Sigmoid colon (tissue), 7 donors: ENCODE measurements at places on chromosomes 7 and 10. TPM values are rescaled to one million over a fixed set of nuclear protein-coding genes. Genes with fewer than 3 reads are reported as not detected.

Gene MCM10
- total RNA-seq, result 0.83 TPM

- H3K4me3 ChIP-seq, result no peak overlapping the region
- H3K36me3 ChIP-seq, result no peaks in the 10 kb centered on the region
- no peak for DNase-seq
- no peaks in the 10 kb centered on the region for H3K4me1 ChIP-seq
- no peak overlapping the region for H3K27ac ChIP-seq
- H3K27me3 ChIP-seq, result no peaks in the 10 kb centered on the region
These were observed 179.0 kb downstream of the NOC3L start for GRCh38 chr10:94183666-94184264.

DNA sequence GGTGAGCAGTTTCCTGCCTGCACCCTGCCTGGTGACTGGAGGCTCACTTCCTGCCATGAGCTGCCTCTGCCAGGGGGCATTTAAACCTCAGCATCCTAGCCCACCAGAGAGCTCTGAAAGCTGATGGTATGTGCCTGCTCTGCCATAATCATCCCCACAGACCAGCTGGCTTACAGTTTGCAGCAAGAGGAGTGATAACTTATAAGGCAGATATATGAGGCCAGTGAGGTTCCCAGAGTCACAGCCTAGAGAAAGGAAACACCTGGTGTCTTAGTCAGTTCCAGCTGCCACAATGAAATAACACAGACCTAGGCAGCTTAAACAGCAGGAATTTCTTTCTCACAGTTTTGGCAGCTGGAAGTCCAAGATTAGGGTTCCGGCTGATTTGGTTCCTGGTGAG is 232.0 kb downstream of the PAXIP1 start:
- H3K4me1 ChIP-seq, result no peaks in the 10 kb centered on the region
- no peaks in the 10 kb centered on the region for H3K27me3 ChIP-seq
- no peak overlapping the region for H3K4me3 ChIP-seq
- H3K27ac ChIP-seq, result no peak overlapping the region

GRCh38 chr7:54397836-54398612 is 144.2 kb upstream of the VSTM2A start:
- H3K36me3 ChIP-seq, result no peaks in the 10 kb centered on the region
- H3K4me3 ChIP-seq, result no peak overlapping the region
- no peak for DNase-seq
- H3K27ac ChIP-seq, result no peak overlapping the region

DNA sequence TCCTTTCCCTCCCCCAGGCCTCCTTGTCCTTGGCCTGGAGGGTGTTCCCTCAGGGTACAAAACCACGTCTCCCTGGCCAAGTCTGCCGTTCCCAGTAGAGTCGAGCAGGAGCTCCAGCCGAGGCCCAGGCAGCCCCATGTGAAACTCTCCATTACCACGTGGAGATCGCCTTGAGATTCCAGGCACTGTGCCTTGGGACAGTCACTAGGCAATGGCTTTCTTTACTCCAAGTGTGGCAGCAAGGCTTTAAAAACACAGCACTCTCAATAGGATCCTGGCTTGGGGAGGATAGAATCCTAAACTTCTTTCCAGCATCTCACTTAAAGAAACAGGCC is 57.5 kb downstream of the PLXNA4 start:
- no peak overlapping the region for H3K27ac ChIP-seq
- no peaks in the 10 kb centered on the region for H3K4me1 ChIP-seq
- DNase-seq, result no peak
- no peaks in the 10 kb centered on the region for H3K27me3 ChIP-seq
- H3K36me3 ChIP-seq, result no peaks in the 10 kb centered on the region
- no peak overlapping the region for H3K4me3 ChIP-seq

DNA sequence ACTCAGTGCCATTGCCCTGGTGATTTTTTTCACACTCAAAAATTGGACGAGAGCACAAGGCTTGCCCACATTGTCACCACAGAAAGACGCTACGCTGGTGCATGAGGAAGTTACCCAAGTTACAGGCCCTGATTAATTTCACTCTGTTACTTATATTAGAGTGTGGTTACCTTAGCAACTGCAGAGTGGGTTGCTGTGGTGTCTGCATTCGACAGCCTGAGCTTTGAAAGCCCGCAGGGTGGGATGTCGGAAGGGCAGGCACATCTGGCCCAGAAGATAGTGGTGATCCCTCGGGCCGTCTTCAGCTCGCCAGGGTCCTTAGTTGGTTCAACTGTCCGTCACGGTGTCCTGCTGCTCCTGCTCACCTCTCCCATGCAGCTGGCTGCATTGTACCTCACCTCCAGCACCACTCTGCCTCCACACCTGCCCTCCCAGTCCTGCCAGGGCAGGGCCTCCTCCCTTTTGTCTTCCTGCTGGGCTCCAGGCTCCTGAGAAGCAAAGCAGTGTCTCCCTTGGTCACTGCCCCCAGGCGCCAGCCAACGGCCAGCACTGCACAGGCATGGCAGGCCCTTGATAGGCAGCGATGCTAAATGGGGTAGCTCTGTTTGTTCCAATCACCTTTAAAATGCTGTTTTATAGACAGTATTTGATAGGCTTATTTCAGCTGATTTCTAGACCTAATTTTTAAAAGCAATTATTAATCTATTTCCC is 167.2 kb downstream of the EBF3 start:
- no peak overlapping the region for H3K27ac ChIP-seq
- H3K27me3 ChIP-seq, result no peaks in the 10 kb centered on the region
- H3K36me3 ChIP-seq, result no peaks in the 10 kb centered on the region
- DNase-seq, result no peak
- H3K4me1 ChIP-seq, result no peaks in the 10 kb centered on the region
- H3K4me3 ChIP-seq, result no peak overlapping the region
